Epithelial cell of proximal tubule (primary cell): ENCODE measurements at places on chromosomes 5 and 9.

- peak; percentile 98 for DNase-seq
Measured at GRCh38 chr9:114894609-114895433, 35.6 kb downstream of the TNFSF8 start.

DNA sequence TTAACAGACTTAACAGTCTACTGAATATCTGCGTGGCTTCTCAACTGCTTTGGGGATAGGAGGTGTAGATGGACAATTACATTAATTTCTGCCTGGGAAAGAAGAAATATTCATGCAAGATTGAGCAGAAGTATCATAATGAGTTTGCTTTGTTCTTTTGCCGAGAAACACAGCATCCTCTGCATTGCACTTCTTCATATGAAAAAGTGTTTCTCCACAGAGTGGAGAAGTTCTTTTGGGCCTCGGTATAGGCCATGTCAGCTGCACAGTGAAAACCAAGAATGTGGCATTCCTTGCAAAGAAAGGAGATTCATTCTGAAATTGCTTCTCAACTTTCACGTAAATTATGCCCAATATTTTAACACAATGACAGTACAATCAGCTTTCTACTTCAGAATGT, 17.6 kb upstream of the SNX2 start:
- no peak for DNase-seq

DNA sequence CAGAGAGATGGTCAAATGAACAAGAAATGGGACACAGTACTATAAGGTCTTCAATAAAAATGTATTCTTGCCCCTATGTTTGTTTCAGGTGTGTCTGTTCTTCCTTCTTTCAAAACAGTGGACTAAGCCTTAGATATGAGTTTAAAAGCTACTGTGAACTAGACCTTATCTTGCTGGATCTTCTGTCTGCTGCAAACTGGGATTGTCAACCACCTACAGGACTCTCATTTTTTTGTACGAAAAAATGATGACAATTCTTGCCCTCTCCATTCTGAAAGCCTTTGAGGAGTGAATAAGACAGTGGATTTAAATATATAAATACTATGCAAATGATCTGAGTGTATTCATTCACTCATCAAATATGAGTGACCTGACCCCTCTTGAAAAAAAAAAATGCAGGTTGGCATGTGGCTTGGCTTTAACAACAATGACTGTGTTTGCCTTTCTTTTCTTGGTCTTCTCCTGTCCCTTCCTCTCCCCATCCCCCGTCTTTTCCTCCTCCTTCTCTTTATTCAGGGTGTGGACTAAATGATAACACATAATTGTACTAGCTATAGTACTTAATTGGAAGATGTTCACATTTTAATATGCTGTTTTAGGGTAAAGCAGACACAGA, 235.5 kb upstream of the TRIM32 start:
- no peak for DNase-seq

GRCh38 chr5:121726991-121727390, 124.7 kb upstream of the FTMT start:
- no peak for DNase-seq

DNA sequence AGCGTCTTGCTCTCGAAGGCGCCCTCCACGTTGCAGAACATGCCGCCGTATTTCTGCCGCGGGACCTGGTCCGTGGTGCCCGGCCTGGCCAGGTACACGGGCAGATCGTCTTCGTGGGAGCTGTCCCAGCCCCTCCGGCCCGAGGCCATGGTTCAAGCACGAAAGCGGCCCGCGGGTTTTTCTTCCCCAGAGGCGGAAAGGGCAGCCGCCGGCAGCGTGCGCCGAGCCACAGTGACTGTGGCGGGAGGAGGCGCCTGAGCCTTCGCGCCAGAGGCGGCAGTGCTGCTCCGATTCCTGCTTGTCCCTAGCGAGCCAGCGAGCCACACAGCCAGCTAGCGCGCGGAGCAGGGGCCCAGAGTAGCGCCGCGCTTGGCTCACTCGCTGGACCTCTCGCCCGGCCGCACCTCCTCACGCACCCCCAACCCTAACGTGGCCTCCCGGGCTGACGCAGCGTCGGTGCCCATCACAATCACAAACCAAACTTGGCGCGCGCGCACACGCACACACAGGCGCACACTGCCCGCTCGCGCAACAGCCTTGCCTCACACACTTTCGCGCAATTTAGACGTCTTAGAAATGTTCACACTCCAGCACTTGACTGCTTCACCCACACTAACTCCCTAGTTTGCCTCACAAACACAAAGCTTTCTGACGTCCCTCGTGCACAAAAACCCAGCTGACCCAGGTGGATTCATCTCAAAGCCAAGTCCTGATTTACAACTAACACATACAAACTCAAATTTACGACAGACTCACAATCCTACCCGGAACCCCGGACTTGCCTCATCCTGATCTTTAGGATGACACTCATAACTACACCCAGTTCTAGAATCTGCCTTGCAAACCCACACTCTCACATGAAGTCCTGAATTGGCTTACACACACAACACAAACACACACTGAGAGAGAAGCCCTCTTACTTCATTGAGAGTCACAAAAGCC, at the start of gene DPYSL3:
DPYSL3 (minus strand) TSS at position 359 of the 942 bp plus-strand sequence; CDS start at position 149, 210 bp downstream.
- no peak for DNase-seq

- DNase-seq = no peak
Measured at GRCh38 chr5:127824126-127824525, 120.9 kb downstream of the CCDC192 start.

DNA sequence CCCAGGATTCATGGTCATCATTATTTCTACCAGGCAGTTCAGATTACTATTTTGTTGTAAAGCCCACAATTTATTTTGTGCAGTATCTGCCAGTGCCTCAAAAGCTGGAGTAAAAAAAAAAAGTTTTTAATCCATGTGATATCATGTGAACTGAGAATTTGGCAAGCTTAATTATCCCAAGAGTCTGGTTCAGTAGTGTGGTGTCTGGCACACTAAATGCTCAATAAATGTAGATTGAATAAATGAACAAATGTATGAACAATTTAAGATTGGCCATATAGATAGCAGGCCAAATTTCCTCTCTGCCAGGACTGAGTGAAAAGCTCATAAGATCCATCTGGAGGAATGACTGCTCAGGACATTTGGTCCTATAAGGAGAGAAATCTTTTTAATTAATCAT, 533.0 kb downstream of the TLE1 start:
- DNase-seq = no peak

DNA sequence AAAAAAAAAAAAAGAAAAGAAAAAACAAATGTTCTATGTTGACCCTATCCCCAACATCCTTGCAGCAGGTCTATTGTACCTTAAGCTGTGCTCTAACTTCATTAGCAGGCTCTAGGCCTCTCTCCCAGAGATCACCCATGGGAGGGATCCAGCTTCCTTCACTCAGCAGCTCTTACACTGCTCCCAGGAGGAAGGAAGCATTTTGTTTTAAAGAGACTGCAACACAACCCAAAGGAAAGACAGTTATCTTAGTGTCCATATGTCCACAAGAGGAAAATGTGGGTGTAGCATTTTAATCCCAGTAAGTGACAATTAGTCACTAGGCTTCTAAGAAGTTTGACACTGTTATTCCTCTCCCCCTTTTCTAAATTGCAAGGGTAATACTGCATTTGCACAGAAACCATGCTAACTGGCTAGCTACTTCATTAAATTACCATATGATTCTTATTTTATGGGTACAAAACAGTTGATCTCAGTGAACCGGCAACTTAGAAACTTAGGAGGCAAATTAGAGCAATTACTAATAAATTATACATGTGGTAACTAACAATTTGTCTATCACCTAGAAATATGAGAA, 58.8 kb downstream of the MARCHF3 start:
- no peak for DNase-seq

- no peak for DNase-seq
Measured at GRCh38 chr9:84620338-84620737, 49.2 kb upstream of the NTRK2 start.

- no peak for DNase-seq
Measured at GRCh38 chr9:68685770-68686169, 19.3 kb upstream of the PIP5K1B start.

DNA sequence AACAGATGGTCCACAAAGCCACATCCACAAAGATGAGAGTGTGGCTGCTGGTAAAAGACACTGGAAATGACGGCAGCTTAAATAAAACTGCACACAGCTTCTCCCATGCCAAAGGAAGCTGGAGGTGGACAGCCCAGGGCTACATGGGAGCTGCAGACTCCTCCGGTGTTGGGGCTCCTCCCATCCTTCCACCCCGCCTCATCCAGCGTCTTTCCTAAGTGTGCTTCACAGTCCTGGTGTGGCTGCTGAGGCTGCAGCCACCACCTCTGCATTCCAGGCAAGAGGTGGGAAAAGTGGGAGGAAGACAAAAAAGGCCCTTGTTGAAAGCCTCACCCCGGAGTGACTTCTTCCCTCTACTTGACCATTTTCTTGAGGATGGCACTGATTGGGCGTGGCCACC, 37.0 kb upstream of the IRX4 start:
- DNase-seq = no peak

DNA sequence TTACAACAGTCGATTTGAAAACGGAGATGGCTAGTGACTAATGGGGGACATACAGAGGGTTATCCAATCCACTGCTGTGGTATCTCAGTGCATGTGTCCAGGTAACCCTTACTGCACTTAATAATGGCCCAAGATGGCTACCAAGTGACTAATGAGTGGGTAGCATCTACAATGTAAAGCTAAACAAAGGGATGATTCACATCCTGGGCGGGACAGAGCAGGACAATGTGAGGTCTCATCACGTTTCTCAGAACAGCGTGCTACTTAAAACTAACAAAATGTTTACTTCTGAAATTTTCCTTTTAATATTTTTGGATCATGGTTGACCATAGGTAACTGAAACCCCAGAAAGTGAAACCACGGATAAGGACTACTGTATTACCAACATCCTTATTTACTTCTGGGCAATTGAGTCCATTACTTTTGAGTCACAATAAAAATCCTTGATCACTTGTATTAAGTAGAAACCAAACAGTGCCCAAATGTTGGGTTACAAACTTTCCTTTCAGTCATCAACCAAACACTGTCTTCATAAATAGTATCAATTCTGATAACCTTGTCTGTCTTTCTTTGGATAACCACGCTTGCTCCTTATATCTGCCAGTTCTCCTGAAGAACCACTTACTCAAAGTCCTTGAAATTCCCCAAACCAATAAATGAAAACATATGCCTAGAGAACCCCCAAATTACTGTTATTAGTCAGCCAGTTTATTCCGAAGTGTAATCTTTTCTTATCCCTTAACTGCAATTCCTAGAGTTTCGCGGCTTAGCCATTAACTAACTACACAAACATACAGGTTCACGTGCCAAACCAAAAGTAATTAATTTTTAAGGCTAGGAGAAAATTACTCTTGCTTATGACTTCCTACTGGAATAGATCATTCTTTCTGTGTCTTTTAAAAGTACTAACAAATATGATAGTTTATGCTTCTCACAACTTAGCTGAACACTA, 59.7 kb downstream of the ELL2 start:
- no peak for DNase-seq

- DNase-seq = no peak
Measured at GRCh38 chr5:145811834-145812625, 23.1 kb downstream of the PRELID2 start.

DNA sequence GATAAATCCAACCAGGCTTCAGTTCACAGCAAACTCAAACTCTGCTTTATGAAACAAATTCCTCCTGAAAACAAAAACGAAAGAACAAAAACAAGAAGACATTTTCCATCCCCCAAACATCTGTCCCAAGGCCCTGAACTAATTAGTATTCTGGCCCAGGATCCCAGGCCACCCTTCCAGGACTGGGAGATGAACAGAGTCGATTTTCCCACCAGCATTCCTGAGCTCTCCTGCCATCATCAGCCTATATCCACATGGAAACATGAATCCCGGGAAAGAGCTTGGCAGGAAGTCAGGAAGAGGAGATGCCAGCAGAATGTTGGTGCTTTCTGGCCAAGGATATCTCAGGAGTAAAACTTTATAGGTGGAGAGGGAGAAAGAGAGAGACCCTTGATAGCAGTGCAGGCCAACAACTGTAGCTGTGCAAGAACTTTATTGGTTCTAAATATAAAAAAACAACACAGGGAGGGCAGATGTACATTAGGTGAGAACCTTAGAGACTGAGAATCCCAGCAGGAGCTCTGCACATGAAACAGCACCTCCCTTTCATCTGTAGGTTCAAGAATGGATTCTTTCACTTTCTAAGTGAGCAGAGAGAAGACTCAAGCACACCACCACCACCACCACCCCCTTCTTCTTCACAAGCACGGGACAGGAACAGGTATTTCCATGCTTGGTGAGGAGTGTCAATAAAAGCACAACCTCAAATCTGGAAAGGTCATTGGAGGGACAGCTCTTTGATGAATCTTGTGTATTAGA, 190.7 kb upstream of the TAS2R1 start:
- DNase-seq = no peak

GRCh38 chr5:96331210-96331609, 101.8 kb downstream of the PCSK1 start:
- DNase-seq = no peak

DNA sequence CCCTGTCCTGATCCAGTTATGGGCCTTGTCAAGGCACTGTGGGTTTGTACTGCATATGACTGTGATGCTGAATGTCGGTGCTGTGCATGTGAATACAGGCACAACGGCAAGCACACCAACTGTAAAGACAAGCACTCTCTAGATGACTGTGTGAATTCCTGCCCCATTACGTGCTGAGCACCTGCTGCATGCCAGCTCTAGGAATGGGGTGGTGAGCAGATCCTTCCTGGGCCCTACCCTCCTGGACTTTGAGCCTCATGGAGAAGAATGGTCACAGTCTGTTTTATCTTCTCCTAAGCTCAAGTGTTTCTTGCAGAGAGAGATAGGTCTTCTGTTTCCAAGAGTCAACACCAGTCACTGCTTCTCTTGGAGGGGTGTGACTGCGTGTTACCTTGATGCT, 56.0 kb upstream of the RARS1 start:
- no peak for DNase-seq

DNA sequence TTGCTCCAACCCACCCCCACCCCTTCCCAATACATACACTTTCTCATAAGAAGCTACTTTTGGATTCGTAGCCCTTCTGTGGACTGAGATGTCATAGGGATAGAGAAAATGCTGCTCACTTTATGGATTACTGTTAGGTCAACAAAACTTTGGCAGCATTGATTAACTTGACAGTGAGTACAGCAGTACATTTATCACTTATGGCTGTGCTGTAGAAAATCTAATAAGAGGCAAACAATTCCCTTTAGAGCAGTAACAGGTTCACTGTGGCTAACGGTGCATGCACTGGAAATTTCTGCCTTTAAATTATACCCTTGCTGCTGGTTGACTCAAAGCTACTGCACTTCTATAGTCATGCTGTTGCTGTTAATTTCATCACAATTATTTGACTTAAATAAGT, 59.2 kb downstream of the PPIC start:
- no peak for DNase-seq

DNA sequence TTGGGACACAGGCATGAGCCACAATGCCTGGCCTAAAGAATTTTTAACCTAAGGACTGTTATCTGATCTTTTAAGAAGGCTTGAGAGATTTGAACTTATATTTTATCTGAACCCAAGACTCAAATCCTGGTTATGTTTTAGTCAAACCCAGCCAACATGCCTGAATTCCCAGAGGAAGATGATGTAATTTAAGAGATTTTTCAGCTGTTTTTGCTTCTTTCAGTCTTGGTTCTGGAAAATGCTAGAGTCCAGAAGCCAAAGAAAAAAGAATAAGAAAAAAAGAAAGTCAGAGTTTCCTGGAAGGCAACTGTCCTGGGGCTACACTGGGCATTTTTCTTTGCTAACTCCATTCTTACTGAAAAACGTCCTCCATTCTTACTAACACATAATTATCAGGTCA, 85.8 kb downstream of the SNX18 start:
- DNase-seq = no peak
